ENCODE measurements at places on chromosomes 5 and 9.

- no peak for DNase-seq
These were observed 9.9 kb downstream of the ZNF618 start for GRCh38 chr9:113886026-113886369.

DNA sequence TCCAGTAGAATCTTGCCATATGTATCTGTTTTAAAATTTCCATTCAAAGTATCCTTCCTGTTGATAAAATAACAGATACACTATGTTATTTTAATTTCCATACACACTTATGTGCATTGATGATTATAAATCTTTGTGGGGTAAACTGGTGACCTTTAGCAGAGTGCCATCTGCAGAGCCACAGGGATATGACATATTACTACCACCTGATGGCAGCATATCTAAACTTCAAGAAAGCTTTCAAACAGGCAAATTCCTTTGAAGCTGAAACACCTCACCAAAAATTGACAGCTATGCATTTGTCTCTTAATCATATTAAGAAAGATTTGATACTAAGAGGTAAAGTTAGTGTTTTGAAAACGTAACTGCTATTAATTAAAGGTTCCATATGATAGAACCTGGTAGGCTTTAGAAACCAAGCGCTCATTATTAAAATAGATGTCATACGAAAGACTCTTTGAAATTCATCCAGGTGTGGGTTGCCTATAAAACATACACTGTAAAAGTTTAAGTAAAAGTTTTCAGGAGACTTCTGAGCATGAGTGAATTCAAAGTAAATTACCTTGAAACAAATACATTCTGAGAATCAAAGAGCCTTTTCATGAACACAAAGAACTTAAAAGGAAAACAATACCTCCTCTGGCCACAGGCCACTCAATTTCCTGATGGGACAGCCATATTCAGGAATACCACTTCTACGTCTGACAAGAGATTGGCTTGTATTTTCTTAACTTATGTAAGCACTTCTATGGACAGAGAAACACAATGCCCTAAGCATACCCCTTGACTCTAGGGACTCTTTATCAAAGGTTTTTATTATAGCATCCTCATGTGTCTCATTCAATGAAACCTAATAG lies 93.3 kb downstream of the KIAA0825 start:
- no peak for DNase-seq

- no peak for DNase-seq
These were observed 4.1 kb upstream of the APC start for GRCh38 chr5:112733586-112733985.

GRCh38 chr9:114894609-114895433 lies 35.6 kb downstream of the TNFSF8 start:
- peak; percentile 83 for DNase-seq

All from H54 (cell line).